ENCODE measurements at places on chromosomes 1 and 21.

DNA sequence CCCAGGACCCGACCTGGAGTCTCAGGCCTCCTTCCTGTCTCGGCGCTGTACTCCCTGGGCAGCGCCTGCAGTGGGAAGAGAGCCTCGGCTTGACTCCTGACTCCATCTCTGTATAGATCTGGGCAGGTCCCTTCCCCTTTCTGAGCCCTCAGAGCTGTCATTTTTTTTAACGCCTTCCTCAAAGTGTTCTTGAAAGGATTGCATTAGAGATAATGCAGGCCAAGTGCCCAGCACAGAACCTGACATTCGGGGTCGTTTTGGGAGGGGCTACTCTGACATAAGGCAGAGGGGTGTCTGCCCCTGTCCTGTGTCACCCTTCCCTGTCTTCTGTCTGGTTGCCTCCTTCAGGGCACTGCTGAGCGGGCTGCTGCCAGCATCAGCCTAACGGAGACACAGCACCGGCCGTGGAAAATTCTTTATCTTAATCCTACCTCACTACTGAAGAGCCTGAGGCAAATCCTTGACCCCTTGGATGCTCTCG lies 271.6 kb downstream of the TRABD2B start:
- no peak for DNase-seq

GRCh38 chr1:198205016-198205684 lies 48.4 kb downstream of the NEK7 start:
- no peak for DNase-seq

- no peak for DNase-seq
Measured at GRCh38 chr1:206709322-206709721, 24.6 kb downstream of the MAPKAPK2 start.

DNA sequence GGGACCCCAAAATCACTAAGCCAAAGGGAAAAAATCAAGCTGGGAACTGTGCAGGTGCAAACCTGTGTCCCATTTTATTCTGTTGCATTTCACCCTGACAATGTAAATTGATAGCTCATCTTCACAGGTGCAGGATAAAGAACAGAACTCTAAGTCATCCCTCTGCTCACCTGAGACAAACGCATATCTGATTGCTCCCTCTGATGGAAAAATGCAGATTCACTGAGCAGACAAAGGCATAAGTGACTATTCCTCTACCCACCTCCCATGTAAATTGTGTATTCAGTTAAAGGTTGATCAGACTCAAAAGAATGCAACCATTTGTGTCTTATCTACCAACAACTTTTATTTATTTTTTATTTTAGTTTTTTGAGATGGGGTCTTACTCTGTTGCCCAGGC lies 644.2 kb downstream of the PTPRU start:
- no peak for DNase-seq

- no peak for DNase-seq
Measured at GRCh38 chr1:180382326-180383115, 119.9 kb downstream of the ACBD6 start.

DNA sequence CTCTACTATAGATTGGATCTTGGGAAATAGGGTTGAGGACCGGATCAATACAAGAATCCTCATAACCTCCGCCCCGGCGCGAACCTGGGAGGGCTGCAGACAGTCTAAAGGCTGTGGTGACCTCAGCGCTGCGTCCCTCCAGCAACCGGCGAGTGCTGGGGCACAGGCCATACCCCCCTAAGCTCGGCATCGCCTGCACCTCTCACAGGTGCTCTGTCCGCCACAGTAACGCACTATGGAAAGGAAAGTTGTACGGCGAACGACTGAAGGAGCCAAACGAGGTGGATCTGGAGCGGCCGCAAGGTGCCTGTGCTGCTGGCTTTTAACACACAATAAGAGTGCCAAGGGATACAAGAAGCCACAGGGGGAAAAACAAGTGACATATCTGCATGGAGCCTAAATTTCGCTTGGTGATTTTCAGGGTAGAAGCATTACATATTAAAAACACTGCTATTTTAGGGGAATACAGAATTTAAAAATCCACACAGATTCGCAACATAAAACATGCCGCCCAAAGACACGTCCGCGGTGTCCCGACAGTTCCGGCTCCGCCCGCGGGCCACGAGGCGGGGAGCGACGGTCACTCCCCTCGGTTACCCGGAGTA lies 1.4 kb upstream of the RBM15 start:
- peak; percentile 24 for DNase-seq

DNA sequence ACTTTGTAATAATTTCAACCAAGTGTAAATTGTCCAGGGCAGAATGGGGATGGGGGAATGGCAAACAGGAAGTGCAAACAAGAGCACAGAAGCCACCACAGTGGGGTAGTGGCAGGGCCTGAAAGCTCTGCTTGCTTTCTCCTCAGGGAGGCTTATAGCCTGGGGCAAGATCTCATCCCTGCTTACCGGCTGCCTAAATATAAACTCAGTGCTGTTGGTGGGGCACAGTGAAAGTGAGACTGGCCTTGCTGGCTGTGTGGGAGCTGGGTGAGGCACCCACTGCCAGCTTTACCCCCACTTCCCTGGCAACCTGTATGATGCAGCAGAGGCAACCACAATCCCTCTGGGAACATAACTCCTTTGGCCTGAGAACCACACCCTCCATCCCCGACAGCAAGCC lies 15.2 kb downstream of the STYXL2 start:
- peak; percentile 81 for DNase-seq

DNA sequence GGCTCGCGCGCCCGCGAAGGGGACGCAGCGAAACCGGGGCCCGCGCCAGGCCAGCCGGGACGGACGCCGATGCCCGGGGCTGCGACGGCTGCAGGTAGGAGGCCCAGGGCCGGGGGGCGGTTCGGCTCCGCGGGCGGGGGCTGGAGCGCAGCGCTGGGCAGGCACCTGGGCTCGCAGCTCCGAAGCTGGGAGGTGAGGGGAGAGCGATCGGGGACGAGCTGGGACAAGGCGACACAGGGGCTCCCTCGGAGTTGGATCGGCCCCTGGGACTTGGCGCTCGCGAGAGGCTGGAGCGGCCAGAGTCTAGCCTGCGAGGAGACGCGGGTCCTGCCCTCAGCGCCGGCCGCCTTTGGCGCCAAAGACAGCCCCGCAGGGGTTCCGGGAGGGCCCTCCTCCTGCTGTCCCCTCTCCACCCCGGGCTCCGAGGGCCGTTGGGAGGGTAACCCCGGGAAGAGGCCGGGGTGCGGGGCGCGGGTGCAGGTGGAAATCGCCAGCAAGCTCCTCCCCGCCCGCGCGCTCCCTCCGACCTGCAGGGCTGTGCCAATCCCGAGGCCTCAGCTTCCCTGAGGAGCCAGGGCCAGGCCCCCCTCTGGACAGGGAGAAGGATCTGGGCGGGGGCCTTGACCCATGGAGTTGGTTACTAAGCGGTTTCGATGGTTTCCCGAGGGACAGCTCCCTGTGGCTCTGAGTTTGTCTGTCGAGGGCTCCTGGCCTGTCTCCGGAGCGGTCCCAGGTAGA lies 401 bp downstream of the TP73 start:
- no peak for DNase-seq

GRCh38 chr1:163083690-163084089 lies 14.5 kb downstream of the RGS4 start:
- no peak for DNase-seq

- no peak for DNase-seq
Measured at GRCh38 chr1:101112051-101112780, 86.6 kb upstream of the DPH5 start.

GRCh38 chr1:222229672-222230312 lies 318.1 kb downstream of the HHIPL2 start:
- DNase-seq, result no peak

GRCh38 chr1:40712997-40713396 lies 21.5 kb downstream of the NFYC start:
- no peak for DNase-seq

DNA sequence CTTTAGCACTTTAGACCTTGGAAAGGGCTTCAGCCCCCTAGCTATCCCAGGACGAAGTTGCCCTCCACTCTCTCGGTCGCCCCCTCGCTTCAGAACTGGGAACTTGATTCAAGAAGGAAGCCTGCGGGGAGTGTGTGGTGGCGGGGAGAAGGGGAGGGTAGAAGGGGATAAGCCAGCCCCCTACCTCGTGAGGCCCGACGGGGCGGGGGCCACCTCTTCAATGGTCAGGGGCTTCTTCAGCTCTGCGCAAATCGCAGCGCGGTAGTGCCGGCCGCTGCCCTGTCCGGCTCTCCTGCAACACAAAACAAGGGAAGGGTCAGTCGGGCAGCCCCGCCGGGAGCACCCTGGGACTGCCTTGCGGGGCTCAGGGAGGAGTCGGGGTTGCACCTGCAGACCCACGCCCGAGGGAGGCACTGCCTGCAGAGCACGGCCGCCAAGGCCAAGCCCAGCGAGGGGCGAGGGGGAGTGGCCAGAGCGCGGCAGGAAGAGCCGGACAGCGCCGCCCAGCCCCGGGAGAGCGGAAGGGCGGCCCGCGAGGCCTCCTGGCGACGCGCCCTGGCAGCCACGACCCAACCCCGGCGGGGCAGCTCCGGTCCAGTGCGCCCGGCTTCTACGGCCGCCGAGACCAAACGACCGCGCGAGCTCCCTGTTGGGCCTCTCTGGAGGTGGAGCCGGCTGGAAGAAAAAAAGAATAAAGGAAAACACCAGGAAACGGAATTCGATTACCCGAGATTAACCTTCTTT lies 56.2 kb upstream of the RASAL2 start:
- peak; percentile 56 for DNase-seq

DNA sequence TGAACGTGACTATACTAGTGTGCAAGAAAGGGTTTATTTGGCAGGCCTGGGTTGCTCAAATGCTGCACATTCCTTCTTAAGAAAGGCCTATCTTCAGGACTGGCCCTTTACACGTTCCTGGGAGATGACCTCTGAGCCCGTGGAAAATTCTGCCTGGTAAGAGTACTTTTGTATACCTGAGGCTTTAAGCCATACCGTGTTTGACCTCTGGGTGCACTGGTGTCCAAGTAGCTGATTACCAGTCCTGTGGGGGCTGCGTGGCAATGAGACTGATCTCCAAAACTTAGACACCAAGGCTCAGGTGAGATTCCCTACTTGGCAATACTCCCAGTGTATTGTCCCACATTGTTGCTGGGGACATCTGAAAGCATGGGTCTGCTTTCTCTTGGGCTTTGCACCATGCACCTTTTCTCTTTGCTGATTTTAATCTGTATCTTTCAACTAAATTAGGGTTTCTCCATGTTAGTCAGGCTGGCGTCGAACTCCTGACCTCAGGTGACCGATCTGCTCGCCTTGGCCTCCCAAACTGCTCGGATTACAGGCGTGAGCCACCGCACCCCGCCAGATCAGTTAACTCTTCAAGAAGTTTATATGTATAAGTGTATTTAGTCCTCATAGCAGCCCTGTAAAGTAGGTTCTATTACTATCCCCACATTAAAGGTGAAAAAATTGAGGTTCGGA lies 44.5 kb downstream of the TRIM33 start:
- no peak for DNase-seq

DNA sequence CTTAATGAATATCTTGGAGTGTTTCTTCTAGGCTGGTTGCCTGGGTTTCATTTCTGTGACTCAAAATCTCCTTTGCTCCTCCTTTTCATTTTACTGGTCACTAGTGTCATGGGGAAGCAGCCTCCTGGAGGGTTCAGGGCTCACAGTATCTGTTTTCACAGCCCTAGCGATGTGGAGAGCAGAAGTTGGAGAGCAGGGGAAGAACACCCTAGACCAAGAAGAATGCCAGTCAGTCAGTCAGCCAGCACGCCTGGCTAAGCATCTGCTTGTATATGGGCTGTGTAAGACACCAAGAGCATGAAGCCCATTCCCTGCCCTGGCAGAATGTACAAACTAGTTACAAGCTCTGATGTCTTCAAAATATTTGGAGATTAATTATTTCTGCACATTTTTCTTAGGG lies 7.9 kb downstream of the RXRG start:
- no peak for DNase-seq

GRCh38 chr1:57198912-57199311 lies 224.9 kb downstream of the DAB1 start:
- no peak for DNase-seq

DNA sequence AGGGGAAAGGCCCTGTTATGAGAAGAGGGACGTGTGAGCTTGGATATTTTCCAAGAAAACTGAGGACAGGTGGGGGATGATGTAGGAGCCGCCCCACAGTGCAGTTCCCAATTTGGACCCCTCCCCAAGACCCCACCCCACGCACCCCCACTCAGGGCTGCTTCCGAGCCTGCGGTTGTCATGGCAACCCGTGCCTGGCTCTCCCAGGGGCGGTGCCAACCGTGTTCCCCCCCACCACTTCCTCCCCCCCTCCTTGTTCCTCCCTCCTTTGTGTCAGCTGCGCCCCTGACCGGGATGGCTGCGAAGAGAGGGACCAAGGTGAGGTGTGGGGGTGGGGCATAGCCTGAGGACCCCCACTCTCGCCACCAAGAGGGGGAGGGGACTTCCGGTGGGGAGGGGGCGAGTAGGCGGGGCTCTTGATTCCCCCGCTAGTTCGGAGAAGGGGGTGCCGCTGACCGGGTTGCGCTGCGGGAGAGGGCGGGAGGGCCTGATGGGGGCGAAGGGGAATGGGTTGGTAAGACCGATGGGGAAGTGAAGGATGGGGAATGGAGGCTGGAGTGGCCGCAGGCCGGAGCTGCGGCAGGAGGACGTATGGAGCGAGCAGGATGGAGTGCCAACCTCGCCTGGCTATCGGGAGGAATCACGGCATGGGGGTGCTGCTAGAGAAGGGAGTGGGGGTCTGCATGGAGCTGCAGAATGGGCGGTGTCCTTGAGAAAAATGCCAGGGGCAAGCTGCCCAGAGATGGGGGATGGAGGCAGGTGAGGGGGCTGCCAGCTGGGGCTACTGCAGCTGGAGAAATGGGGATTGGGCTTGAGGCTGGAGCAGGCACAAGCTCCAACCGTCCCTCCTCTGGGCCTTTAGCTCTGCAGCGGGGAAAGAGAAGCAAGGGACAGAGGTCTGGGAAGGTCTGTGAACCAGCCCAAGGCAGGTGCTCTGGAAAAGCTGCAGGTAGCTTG lies 953 bp downstream of the TRIM46 start:
- peak; percentile 88 for DNase-seq

GRCh38 chr1:177278626-177279390 lies 108.0 kb downstream of the BRINP2 start:
- DNase-seq, result no peak

DNA sequence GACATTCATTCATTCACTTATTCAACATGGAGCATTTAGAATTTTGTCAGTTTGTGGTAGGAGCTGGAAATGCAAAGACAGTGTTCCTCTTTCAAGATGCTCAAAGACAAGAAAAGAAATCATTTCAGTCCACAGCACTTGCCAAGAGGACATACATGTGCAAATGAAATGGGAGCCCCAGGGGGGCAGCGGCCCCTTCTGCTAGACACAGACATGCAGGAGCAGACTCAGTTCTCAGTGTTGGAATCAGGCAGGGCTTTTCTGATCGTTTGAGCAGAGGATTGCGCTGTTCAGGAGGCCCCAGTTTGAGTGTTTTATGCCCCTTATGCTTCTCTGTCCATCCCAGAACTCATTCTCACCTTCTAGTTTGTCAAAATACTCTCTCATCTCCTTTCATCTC lies 35.6 kb upstream of the VASH2 start:
- no peak for DNase-seq

DNA sequence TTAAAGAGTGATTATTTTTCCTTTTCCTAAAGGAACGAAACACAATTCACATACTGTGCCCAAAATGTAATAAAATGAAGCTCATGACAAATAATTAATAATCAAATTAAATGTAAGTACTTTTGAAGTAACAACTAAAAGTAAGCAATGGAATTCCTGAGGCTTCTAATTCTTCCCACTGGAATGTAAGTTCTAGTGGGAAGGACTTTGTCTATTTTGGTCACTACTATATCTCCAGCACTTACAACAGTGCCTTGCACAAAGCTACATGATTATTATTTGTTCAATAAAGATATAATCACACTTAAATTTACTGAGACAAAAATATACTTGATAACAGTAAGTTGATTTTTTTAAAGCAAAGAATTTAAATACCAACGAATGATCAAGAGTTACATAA lies 128.8 kb downstream of the COQ8A start:
- DNase-seq, result no peak
